ENCODE measurements at places on chromosomes 5 and 9. TPM values are rescaled to one million over a fixed set of nuclear protein-coding genes. Genes with fewer than 3 reads are reported as not detected.

DNA sequence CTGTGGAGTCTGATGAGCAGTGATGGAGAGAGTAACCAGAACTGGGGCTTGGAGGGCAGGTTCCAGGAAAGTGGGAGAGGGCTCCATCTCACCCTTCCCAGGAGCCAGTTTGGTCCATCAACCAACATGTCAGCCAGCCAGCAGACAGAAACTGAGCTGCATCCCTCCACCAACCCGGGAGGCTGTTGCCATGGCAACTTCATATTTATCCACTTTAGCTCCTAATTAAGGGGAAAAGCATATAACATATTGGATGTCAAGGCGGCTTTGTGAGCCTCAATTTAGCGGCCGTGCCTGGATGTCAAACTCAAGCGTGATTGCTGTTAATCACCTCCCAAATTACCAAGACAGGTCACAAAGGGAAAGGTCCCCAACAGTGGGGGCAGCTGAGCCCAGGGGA is 81.5 kb upstream of the ARAP3 start:
- DNase-seq = no peak
- H3K4me1 ChIP-seq = peaks cover 13% of the 10 kb centered on the region
- no peaks in the 10 kb centered on the region for H3K36me3 ChIP-seq
- no peak overlapping the region for H3K4me3 ChIP-seq

DNA sequence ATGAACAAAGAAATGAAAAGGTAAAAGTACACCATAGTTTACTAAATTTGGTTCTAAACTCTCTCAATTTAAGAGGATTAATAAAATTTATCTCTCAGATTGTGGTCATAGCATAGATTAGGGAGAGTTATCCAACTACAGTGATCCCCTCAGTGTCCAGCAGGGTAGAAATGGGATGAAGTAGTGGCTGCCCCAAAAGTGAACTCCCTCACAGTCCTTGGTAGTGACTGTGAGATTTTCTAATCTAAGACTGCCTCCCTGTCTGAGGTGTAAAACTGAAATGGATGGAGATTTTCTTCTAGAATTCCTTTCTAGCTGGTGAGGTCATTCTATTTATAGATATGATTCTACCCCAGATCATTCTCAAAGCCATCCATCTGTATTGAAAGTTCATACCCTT is 455.5 kb downstream of the ACTL7B start:
- no peaks in the 10 kb centered on the region for H3K4me1 ChIP-seq
- H3K27ac ChIP-seq = no peak overlapping the region
- H3K36me3 ChIP-seq = no peaks in the 10 kb centered on the region
- no peaks in the 10 kb centered on the region for H3K27me3 ChIP-seq
- H3K4me3 ChIP-seq = no peak overlapping the region

GRCh38 chr9:91273853-91274552 is 87.7 kb downstream of the AUH start:
- H3K4me3 ChIP-seq = no peak overlapping the region
- no peak for DNase-seq
- no peaks in the 10 kb centered on the region for H3K36me3 ChIP-seq
- H3K27ac ChIP-seq = no peak overlapping the region
- H3K4me1 ChIP-seq = no peaks in the 10 kb centered on the region

ZNF454 gene
- polyA plus RNA-seq = 1.6 TPM
